RCC 7860 (cell line): ENCODE measurements at places on chromosomes 16 and 17.

GRCh38 chr17:41343029-41343428 lies 7.6 kb downstream of the KRT33A start:
- DNase-seq: no peak

GRCh38 chr16:2296661-2297505 lies 29.0 kb upstream of the RNPS1 start:
- no peak for DNase-seq

- DNase-seq: no peak
Observed at GRCh38 chr16:30541502-30542329, 7.1 kb upstream of the ZNF747 start.

- no peak for DNase-seq
Observed at GRCh38 chr17:82779541-82779940, 27.7 kb downstream of the TBCD start.

DNA sequence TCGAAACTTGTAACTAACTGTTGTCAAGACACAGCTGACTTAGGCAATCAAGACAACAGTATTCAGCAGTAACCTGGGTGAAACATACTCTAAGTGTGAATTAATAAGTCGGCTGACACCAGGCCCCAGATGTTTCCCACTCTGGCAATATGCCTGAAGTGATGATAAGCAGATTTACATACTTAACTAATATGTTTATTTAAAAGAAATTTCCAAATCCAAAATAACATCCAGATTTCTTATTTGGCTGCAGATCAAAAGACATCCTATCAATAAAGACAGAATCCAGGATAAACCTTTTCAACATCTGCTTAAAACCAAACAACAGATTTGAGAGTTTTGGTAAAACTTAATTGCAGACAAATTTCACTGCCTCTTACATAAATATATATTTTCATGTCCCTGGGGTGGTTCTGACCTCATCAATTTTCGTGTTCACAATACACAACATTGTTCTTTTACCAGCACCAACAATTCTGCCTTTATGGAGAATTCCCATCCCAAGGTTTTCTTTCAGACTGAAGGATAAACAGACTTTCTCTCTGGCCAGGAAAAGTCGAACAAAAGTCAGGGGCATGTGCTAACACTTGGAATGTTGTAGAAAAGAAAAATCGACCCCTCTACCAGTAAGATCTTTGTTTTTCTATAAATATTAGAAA lies 45.1 kb upstream of the TOX3 start:
- DNase-seq: no peak

GRCh38 chr16:84641643-84642358 lies 6.5 kb upstream of the KLHL36 start:
- no peak for DNase-seq
